ENCODE measurements at places on chromosomes 3 and 15.

- no peak for DNase-seq
Measured at GRCh38 chr15:83898361-83898760, 244.4 kb downstream of the ADAMTSL3 start.

- DNase-seq, result no peak
Measured at GRCh38 chr3:108008106-108008505, 82.7 kb downstream of the CD47 start.

DNA sequence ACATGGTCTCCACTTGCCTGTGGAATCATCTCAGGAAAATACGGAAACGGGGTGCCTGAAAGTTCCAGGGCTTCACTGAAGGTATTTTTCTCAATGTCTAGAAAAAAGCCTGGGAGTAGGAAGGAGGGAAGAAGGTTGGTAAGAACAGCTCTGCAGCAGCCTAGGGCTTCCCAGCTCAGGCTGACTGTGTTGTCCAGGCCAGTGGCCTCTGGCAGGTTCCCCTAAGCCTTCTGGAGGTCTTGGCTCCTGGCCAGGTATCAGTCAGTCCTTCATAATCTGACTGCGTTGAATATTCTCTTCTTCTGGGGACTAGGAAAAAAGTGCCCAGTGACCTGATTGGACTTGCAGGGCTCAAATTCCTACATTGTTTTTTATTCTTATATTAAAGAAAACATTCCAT lies 38.6 kb downstream of the SSR3 start:
- no peak for DNase-seq

DNA sequence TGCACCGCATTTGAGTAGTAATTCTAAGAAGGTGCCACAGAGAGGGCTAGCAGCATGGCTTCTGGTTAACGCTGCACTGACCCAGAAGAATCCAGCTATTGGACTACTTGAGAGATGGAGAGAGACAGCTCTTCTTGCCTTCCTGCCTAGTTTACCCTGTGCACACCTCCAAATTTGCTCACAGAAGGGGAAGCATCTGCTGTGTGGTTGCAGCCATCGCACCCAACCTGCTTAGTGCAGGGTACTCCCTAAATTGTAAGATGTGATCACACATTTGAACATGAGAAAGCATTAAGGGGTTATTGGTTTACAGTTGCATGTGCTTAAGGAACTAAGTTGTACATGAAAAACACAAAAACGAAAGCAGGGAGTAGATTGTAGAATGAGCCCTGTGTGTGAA lies 122.1 kb downstream of the FOXB1 start:
- DNase-seq, result no peak

DNA sequence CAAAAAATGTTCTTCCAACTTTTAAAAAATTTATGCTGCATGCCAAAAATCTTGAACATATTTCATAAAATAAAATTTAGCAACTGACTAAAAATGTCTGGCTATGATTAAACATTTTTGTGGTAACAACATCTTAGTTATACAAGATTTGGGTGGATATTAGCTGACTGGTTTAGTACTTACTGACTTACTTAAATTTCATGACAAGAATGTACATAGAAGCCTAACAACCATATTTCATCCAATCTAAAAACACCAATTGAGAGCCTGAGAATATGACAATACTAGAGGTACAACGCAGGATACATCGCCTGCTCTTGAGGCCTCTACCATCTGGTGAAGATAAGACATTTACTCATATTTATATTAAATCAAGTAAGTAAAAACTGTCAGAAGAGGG lies 34.6 kb downstream of the GNB4 start:
- no peak for DNase-seq

- no peak for DNase-seq
Measured at GRCh38 chr3:12181806-12182205, 23.1 kb upstream of the TIMP4 start.

GRCh38 chr3:65149877-65150276 lies 462.1 kb upstream of the ADAMTS9 start:
- DNase-seq, result no peak

- no peak for DNase-seq
Measured at GRCh38 chr15:70029297-70029701, 68.4 kb downstream of the TLE3 start.

GRCh38 chr3:47910233-47910632 lies 106.0 kb downstream of the MAP4 start:
- DNase-seq, result no peak

GRCh38 chr15:61295239-61295638 lies 66.1 kb upstream of the RORA start:
- no peak for DNase-seq

DNA sequence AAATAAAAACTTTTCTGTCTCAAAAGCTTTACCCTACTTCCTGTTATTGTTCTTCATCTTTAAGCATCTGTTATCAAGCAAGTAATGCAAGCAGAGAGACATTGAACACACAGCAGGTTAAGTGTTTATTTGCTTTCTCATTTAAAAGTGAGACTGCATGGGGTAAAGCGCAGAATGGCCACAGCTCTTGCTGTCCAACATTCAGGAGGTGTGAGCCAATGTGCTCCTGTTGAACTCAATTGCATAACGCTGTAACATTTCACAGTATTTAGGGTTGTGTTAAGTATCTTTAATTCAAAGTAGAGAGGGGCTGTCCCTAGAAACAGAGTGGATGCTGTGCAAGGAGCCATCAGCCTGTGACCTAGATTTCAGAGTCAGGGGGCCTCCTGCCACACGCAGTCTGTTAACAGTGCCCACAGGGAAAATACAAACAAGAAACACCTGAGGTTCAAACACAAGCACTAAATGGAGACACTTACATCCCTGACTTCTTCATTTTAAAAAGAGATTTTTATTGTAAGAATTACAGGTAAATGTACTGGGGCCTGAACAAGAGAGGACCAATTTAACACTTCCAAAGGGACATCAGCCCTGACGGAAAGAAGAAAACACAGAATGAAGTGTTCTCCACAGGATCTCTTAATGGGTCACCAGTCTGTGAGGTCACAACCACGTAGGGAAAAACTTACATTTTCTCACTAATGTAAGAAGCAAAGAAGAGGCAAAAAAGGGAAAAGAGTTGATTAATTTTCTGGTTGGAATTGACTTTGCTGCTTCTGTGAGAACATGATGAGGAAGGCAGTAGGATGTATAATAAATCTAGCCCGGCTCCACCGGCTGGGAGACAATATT lies 815.1 kb downstream of the VGLL3 start:
- no peak for DNase-seq

GRCh38 chr15:41893422-41894250 lies at the start of gene SPTBN5:
Gene SPTBN5 (minus strand): TSS chr15:41894053. CDS start chr15:41893497, 556 bp downstream.
- DNase-seq, result no peak

- no peak for DNase-seq
Measured at GRCh38 chr15:98289747-98290146, 329.2 kb downstream of the ARRDC4 start.

DNA sequence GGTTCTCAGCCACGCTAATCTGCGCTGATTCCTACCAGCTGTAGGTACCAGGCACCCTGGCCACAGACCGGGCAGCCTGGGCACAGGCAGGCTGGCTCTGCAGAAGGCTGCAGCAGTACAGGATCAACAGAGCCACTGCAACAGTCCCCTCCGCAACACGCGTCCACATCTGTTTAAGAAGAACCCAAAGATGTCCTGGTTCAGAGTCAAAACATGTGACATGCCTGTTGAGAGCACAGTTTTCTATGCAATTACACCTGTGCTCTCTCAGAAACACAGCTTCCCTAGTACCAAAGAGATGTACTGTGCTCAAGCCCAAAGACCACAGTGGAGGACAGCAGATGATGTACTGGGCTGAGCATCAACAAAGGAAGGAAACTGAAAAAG lies 18.8 kb downstream of the LRIG1 start:
- DNase-seq, result no peak

- no peak for DNase-seq
Measured at GRCh38 chr15:56943403-56943802, 25.0 kb downstream of the TCF12 start.

GRCh38 chr3:9815986-9816385 lies 5.9 kb downstream of the TTLL3 start:
- DNase-seq, result no peak

DNA sequence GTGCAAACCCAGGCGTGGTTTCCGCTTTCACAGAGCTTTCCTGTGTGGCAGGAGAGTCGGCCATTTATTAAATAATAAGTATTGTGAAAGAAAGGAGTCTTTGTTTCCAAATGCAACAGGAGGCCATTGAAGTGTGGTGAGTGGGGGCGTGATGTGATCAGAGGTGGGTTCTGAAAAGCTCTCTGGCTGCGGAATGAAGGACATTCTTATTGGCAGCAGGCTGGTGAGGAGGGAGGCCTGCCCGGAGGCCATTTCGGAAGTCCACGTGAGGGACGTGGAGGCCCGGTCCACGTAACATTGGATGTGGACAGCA lies 11.1 kb downstream of the ARNT2 start:
- DNase-seq, result no peak

DNA sequence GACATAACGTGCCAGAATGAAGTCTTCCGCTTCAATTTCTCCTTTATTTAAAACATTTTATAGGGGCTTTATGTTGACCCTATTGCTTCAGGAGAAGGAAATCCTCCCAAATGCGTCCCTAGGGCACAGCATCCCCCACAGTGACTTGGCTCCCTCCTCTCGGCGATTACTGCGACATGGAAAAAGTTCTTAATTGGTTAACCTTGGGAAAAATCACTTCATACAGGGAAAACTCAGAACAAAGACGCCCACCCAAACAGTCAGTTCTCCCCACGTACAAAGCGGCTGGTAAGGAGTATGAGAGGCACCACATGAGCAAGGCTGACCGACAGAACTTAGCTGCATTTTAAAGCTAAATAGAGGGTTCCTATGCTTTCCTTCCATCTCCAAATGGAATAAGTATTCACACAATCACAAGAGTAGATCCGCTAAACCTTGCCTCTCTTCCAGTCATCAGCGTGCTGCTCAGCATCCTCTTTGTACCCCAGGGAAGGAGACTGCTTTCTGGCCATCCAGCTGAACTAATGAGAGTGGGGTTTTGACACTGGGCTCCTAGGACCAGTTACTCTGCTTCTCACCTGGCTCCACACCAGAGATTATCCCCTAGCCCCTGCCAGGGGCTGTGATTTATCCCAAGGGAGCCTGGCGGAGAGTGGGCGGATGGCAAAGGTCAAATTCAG lies 415.3 kb upstream of the WNT5A start:
- no peak for DNase-seq

GRCh38 chr3:64064804-64065203 lies 41.5 kb upstream of the PSMD6 start:
- no peak for DNase-seq

DNA sequence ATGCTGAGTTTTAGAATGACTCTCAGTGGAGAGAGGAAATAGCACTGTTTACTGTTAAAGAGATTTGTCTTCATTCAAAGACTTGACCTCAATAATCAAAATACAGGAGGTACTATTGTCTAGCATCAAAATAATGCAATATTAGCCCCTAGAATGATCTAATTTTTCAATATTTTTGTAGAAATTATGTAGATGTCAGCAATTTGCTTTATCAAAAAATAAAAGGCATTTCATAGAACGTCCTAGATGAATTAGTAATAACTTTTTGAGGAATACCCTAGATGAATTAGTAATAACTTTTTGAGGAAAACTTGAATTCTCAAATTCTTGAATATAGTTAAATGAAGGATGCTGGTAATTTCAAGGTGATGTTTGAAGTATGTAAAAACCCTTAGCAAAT lies 1252.1 kb upstream of the CADM2 start:
- no peak for DNase-seq

DNA sequence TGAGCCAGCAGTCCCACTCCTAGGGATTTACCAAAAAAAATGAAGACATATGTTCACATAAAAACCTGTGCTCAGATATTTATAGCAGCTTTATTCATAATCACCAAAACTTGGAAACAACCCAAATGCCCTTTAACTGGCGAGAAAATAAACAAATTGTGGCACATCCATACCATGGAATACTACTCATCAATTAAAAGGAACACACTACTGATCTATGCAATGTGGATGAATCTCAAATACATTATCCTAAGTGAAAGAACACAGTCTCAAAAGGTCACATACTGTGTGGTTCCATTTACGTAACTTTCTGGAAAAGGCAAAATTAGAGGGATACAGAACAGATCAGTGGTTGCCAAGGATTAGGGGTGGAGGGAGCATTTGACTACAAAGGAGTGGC lies 394.5 kb downstream of the SHQ1 start:
- DNase-seq, result no peak

DNA sequence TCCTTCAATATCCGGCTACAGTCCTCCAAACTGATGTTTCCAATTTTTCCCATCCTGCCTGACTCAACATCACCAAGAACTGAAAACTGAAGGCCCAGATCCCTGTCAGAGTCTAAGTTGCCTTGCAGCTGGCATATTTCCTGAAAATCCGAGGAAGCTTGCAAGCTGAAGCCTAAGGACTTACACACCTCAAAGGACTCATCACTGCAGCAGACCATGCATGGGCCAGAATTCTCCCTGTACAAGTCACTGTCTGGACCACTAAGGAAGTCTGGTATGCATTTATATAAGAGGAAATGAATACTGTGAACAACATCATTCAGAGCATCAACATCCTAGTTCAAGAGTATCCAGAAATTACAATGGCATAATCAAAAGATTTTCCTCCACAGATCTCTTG lies 548.8 kb upstream of the MDFIC2 start:
- no peak for DNase-seq

- no peak for DNase-seq
Measured at GRCh38 chr15:37046876-37047614, 53.3 kb downstream of the MEIS2 start.

DNA sequence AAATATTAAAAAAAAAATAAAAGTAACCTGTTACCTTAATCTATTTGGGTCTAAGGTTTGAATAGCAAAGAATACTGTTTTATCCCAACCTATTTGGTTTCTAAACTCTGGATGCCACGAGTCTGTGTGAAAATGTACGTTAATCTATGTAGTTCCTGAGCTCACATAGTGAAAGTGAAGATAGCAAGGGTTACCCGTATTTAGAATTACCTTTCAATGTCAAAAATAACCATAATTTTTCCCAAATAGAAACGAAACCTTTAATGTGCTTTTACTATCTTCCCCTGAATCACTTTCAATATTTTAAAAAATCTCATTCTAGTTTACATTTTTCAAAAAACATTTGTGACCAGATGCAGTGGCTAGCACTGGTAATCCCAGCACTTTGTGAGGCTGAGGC lies 5.8 kb upstream of the USP50 start:
- DNase-seq, result no peak

GRCh38 chr3:29005862-29006261 lies 275.0 kb upstream of the RBMS3 start:
- no peak for DNase-seq

DNA sequence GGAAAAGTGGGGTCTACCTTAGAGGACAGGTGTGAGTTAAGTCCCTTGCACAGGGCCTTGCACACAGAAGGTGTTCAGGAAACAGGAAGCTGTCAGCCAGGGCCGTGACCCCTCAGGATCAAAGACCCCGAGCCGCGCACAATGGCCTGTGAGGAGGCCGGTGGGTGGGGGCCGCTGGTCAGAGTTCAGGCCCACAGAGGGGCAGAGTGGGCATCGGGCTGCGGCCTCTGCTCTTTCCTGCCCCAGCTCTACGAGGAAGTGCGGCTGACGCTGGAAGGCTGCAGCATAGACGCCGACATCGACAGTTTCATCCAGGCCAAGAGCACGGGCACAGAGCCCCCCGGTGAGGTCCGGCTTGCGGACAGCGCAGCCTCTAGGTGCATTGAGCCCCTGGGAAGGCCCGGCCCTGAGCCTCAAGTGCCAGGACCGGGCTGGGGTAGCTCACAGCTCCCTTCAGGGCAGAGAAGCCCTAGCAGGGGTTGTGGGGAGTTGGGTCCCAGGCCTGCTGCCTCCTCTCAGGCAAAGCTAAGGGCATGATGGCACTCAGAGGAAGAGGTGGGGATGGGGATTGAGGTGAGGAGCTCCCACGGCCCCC lies 37.2 kb downstream of the PSTPIP1 start:
- DNase-seq, result no peak

GRCh38 chr3:46301122-46301835 lies 52.6 kb upstream of the CCR2 start:
- DNase-seq, result no peak

GRCh38 chr3:50264964-50265485 lies 3.9 kb upstream of the SEMA3B start:
- no peak for DNase-seq

Data from stimulated activated CD4-positive, alpha-beta T cell treated with anti-CD3 and anti-CD28 coated beads, Interleukin-15, amount 100 ng/mL, for 1 hour (primary cell).